NCI-H1436 treated with DMSO at 0.1 percent for 48 hours (cell line): ENCODE measurements at places on chromosomes 7 and 10.
A peak's percentile ranks its signal among the peaks of the same experiment; 100 is the strongest.

DNA sequence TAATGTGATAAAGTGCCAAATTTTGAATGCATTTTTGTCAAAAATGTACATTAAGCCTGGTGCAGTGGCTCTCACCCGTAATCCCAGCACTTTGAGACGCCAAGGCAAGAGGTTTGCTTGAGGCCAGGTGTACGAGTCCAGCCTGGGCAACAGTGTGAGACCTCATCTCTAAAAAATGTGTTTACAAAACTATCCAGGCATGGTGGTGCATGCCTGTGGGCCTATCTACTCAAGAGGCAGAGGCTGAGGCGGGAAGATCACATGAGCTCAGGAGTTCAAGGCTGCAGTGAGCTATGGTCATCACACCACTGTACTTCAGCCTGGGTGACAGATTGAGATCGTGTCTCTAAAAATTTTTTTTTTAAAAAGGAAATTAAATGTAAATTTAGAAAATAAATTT lies 18.5 kb upstream of the MGMT start:
- no peak for DNase-seq

DNA sequence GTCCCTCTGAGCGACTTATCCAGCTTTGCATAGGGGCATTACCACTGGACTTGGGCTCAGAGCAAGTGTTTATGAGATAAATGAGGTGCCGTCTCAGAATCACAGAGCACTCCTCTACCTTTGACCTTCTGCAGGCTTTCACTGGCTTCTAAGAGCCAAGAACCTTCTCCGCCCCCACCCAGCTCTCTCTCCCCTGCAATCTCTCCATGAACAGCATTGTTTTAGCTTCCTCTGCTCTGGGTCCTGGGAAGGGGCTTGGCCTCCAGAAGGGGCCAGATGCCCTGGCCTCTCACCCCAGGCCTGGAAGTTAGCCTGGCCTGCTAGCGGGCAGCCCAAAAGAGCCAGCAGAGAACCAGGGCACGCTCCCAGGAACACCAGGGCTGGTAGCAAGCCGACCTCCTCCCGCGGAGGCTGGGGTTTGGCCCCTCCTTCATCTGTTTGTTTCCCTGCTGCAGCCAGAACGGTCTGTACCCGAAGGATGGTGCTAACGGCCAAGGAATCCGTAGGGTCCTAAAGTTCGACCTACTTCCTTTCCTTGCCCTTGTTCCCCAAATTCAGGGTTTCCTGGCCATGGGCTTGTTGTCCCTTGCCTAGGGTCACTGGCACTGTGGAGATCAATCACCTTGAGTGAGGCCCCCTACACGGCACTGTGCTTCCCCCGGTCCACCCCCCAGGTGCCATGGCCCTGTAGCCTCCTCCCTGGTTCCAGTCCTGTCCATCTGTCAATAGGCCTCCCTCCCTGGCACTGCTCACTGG lies 18.7 kb upstream of the DDIT4 start:
- DNase-seq: peak; percentile 24

GRCh38 chr7:141358386-141358785 lies 192.8 kb upstream of the AGK start:
- no peak for DNase-seq

DNA sequence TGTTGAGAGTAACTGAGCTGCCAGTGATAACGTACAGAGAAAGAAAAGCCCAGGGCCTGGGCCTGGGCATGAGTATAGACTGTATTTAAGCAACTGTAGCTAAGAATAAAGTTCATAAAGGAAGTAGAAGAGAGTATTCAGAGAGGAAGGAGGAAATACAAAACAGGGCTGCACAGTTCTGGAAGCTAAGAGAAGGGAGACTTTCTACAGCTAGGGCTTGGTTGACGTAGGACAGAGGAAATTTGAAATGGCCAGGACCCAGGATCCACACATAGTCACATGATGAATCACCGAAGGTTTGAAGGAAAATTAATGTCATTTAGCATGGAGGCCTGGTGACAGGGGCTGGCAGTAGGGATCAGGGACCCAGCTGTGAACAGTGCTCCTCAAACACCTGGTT lies 66.7 kb downstream of the ARL4A start:
- no peak for DNase-seq

DNA sequence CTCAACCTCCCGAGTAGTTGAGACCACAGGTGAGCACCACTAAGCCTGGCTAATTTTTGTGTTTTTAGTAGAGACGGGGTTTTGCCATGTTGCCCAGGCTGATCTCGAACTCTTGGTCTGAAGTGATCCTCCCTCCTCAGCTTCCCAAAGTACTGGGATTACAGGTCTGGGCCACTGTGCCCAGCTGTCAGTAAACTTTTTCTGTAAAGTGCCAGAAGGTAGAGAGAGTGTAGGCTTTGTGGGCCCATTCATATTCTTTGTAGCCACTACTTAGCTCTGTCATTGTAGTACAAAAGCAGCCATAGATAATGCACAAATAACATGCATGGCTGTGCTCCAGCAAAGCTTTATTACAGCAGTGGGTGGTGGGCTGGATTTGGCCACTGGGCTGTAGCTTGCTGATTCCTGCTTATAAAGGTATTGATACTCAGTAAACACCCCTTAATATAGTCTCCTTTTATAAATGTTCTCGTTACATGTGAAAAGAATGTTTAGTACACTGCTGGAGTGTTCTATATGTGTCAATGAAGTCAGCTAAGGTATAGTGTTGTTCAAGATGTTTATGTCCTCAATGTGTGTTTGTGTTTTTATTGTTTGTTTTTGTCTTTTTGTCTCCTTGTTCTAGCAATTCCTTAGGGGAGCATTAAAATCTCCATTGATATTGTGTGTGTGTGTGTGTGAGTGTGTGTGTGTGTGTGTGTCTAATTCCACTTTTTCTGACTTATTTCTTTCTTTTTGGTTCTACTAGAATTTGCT lies 644.7 kb upstream of the DPP6 start:
- DNase-seq: no peak

GRCh38 chr10:75191821-75192568 lies 18.6 kb upstream of the VDAC2 start:
- DNase-seq: no peak

GRCh38 chr10:101106351-101106750 lies 24.7 kb upstream of the TLX1 start:
- DNase-seq: no peak

DNA sequence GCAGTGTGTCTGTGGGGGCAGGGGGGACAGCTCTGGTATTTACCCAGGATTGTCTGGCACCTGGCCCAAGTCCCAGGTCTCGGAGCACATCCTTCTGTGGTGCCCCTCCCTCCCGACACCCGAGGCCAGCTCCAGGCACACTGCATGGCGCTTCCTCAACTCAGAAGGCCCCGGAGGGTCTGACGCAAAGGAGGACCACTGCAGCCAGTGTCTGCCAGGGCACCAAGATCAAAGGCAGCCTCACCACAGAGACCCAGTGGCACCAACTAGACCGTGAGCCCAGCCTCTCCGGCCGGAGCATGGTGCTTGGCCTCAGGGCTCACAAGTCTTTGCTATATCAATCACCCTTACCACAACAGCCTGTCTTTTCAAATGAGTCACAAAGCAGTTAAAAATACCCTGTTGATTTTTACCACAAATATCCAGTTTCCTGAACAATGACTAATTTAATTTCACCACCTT lies 99.3 kb upstream of the DDC start:
- DNase-seq: no peak

DNA sequence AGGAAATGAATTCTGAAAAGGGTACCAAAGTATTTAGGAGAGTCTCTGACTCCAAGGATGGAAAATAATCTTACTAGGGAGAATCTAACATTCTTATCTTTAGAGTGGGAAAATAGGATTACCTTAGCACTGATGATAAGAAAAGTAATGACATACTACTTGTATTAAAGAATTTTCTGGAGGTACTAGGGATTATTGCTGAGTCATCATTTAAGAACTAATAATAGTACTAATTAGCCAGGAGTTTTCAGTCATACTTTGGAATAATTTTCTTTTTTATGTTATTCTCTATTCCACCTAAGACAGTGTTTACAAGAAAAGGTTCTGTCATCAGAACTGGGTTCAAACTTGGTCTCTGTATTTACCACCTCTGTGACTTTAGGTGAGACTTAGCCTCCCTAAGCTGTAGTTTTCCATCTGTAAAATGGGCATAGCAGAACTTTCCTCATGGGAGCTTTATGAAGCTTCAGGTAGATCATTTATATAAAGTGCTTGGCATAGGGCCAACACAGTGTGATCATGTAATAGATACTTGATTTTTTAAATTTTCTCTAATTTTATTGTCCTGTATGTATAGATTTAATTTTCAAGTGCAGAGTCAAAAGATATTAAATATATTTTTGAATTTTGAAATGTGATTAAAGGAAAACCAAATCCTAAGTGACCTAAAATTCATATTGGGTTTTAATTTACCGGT lies 20.4 kb downstream of the ITGB8 start:
- DNase-seq: no peak

GRCh38 chr10:123548770-123549169 lies 117.4 kb upstream of the GPR26 start:
- no peak for DNase-seq

DNA sequence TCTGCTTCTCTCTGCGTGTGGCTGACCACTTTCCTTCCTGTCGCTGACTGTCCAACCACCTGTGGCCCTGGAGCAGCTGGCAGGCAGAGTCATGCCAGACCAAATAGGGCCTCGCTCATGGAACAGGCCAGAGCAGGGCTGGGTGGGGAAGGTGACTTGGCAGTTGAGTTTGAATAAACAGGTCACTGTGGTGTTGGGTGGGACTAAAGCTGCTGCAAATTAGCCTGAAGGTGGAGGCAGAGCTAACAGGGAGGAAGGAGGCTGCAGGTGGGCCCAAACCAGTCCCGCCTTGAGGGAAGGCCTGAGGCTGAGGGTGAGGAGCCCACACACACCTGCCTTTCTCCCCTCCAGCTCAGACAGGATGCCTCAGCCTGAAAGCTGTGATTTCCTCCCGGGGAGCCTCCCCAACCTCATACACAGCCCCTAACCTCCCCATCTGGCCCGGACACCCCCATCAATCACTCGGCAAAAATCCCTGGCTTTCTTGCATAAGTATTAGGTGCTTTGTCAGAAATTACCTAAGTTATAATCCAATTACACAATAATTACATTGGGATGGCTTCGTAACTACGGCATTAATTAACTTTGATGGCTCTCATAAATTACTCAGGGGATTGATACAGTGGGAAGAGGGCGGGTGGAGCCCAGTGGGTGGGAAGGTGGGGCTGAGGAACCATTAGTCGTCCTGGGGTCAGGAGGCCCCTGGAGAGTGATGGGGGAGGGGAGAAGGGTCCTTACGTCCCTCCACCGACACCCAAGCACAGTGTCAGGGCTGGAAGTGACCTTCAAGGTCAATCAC lies 97.7 kb upstream of the PCBD1 start:
- peak; percentile 21 for DNase-seq

DNA sequence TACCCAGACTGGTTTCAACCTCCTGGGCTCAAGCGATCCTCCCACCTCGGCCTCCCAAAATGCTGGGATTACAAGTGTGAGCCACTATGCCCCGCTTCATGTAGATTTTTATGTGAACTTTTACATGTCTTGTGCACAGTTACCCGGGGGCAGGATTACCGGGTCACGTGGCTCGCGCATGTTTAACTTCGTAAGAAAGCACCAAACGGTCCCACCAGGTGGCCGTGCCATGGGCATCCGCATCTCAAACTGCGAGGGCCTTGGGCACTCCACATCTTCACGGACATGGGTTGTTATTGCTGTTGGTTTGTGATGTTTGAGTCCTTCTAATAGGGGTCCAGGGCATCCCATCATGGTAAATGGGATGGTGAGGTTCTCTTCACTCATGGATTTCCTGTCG lies 636.6 kb upstream of the FOXK1 start:
- no peak for DNase-seq

GRCh38 chr10:116740971-116741370 lies 1.4 kb downstream of the HSPA12A start:
- no peak for DNase-seq

DNA sequence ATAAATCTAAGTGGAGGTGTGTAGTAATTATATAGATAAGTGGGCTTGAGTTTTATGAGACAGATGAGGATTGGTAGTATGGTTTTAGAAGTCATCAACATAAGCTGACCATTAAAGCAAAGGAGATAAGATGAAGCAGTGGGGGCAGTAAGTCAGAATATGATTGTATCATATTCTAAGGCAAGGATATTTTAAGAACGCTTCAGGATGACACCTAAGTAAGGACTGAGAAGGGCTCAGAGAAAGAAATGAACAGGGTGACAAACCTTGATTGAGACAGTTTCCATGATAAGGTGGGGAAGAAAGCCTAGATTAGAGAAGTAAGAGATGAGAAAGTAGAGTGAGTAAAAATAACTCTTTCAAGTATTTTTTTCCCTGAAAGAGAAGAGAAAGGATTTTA lies 567.2 kb downstream of the ATRNL1 start:
- DNase-seq: no peak

- DNase-seq: no peak
Measured at GRCh38 chr7:128037081-128037480, 5.8 kb upstream of the LRRC4 start.

- no peak for DNase-seq
Measured at GRCh38 chr10:17811146-17811865, 2.2 kb downstream of the MRC1 start.

DNA sequence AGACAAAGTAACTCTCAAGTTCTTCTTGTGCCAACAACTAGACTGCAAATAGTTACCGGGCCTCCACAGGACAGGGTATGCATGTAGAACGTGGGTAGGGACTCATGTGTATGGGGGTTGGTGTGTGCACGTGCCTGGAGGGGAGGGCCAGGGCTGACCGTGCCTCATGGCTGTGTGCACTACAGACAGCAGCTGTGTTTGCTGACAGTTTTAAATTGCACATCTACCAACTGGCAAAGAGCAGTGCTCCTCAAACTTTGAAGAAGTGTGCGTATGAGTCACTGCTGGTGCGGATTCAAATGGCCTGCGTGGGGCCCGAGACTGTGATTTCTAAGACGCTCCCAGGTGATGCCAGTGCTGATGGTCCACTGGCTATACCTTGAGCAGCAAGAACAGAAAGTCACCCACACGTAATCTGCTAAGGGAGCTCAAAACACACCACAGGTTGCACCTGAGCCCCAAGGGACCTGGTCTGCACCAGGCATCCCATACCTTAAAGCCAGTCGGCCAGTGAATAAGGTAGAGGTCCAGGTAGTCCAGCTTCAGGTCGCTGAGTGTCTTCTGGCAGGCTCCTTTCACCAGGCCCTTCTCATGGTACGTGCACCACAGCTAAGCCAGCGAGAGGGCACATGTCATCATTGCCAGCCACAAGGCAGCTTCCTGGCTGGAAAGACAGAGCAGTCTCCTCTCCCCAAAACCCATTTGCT lies 8.5 kb downstream of the AKR1B1 start:
- no peak for DNase-seq

GRCh38 chr10:14086596-14086995 lies 244.1 kb downstream of the FRMD4A start:
- no peak for DNase-seq

- DNase-seq: no peak
Measured at GRCh38 chr7:25803117-25803887, 348.7 kb upstream of the NFE2L3 start.

GRCh38 chr10:29709484-29710002 lies 74.8 kb upstream of the SVIL start:
- no peak for DNase-seq
